Urinary bladder (tissue), 4 donors: ENCODE measurements at places on chromosomes 16 and 17. TPM values are rescaled to one million over a fixed set of nuclear protein-coding genes. Genes with fewer than 3 reads are reported as not detected.

Gene CDK3
- total RNA-seq: 3.5 TPM

- DNase-seq: no peak
Observed at GRCh38 chr16:86874141-86874540, 295.8 kb downstream of the FOXL1 start.

Gene KCNH4
- 0.79 TPM for total RNA-seq

DNA sequence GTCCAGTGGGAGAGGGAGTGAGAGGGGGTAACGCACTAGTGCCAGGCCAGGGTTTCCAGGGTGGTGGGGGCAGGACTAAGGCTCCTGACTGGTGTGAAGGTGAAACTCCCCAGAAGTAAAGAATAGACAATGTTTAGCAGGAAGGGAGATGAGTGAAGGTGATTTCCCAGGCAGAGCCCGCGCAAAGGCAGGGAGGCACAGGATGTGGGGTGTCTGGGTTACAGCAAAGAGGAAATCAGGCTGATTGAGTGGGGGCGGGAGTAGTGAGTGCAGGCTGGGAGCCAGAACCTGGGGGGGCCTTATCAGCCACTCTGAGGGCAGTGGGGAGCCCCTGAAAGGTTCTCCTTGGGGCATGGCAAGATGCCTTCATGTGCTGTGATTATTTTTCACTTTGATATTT lies 167.5 kb downstream of the UTP18 start:
- DNase-seq: no peak

Gene PIK3R6
- total RNA-seq: 0.95 TPM

Gene NPIPB6
- total RNA-seq: 4.1 TPM

GRCh38 chr17:78130090-78130436 lies 508 bp upstream of the TMC8 start:
- no peak for DNase-seq

Gene TNFRSF13B
- not detected for total RNA-seq

Gene IL34
- total RNA-seq: 10.6 TPM

DNA sequence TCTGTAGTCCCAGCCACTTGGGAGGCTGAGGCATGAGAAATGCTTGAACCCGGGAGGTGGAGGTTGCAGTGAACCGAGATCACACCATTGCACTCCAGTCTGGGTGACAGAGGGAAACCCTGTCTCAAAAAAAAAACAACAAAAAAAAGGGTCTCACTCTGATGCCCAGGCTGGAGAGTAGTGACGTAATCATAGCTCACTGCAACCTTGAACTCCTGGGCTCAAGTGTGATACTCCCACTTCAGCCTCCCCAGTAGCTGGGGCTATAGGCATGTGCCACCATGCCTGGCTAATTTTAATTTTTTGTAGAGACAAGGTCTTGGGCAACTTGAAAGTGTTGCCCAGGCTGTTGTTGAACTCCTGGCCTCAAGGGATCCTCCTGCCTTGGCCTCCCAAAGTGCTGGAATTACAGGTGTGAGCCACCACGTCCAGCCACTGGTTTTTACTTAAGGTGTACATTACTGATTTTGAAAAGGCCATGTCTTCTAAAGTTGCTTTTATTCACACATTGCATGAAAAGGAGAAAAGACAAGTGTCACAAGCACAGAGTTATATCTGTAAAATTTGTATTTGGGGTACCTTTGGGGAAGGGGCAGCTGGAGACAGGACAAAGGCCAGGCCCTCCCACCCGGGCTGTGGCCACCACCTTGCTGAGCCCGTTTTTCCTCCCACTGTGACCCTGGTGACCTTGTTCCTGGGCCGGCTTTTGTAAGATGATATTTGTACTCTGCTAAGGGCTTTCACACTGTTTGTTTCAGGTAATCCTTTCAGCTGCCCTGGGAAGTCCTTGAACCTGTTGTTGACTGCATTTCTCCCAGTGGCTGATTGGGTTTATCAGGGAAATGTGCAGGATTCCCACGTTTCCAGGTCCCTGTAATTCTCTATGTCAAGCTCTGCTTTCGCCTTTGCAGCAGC lies 11.5 kb downstream of the GPT2 start:
- DNase-seq: no peak
